ENCODE measurements at places on chromosomes 6 and 20.

DNA sequence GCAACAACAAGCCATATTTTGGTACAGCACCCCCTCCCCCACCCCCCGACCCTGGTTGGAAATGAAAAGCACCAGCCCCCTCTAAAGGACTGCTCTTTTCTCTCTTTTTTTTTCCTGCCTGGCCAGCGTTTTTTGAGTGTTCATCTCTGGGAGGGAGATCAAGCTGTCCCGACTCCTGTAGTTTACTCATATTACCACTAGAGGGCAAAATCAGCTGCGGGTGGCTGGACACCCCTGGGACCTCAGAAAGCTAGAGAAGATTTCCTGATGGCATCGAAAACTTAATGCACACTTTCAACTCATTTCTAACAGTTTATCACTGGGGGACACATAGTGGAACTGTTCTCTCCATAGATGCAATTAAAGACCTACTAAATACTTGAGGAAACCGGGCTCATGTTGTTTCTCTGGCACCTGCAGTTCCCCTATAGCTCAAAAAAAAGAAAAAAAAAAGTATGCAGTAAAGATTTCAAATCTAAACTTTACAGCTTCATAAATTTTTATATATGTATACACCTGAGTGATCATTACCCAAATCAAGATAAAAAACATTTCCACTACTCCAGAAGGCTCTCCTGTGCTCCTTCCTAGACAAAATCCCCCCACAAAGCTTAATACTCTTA lies 24.4 kb downstream of the CNBD2 start:
- DNase-seq = peak; percentile 68

DNA sequence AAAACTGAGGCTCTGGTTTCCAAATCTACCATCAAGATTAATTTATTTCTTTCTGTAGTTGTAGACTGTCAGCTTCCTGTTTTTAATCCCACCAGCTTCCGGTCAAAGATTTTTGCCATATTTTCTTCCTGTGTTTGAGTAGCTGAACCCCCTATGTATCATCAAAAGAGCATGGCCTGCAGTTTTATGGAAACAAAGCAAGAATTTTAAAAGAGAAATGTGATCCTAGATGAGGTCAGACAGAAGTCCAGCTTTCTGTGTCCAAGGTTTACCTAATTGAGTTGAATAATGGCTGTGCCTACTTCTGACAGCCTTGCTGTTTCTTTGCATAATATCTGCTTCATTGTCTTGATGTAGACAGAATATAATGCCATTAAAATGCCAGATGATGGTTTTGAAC lies 163.7 kb downstream of the CARMIL1 start:
- no peak for DNase-seq

GRCh38 chr6:8865451-8865850 lies 430.1 kb upstream of the SLC35B3 start:
- DNase-seq = no peak

GRCh38 chr6:136963259-136963658 lies 41.2 kb downstream of the SLC35D3 start:
- no peak for DNase-seq

DNA sequence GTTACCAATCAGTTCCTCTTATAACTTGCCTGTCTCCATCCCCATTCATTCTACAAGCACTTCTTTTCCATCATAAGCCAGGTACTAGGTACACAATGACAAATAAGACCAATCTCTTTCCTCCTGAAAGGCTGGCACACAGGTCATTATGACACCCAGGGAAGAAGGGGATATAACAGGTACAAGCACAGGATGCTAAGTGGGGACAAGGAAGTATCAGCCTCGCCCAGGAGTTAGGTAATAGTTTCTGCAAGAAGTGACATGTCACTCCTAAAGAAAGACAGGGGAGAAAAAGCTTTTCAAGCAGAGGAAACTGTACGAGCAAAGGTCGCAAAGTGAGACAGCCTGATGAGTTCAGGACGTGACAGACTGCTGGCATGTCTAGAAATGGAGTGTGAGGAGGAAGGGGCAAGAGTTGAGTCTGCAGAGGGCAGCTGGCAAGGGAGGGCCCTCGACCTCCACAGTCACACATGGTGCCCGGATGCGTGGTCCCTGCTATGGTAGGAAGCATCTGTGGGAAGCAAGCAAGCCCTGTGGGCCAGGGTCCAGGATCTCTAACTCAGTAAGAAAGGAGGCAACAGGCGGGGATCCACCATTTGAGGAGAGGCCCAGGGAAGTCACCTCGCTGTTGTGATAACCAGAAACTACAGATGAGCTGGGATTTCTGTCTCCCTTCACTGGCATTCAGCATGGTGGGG lies 40.4 kb downstream of the GPLD1 start:
- DNase-seq = no peak

DNA sequence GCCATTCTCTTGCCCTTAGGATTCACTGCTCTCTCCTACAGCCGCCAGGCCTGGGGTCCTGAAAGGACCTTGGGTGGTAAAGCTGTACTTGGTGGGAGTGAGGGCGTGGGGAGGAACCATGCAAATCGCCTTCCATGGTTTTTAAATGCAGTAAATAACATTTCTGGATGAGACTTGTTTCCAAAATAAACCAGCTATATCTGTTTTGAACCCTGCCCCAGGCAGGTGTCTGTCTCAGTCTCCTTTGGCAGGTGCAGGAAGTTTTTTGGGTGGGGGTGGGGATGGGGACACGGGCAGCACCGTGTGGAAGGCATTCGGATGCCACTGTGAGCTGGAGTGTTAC lies 14.3 kb downstream of the ITPA start:
- DNase-seq = no peak

DNA sequence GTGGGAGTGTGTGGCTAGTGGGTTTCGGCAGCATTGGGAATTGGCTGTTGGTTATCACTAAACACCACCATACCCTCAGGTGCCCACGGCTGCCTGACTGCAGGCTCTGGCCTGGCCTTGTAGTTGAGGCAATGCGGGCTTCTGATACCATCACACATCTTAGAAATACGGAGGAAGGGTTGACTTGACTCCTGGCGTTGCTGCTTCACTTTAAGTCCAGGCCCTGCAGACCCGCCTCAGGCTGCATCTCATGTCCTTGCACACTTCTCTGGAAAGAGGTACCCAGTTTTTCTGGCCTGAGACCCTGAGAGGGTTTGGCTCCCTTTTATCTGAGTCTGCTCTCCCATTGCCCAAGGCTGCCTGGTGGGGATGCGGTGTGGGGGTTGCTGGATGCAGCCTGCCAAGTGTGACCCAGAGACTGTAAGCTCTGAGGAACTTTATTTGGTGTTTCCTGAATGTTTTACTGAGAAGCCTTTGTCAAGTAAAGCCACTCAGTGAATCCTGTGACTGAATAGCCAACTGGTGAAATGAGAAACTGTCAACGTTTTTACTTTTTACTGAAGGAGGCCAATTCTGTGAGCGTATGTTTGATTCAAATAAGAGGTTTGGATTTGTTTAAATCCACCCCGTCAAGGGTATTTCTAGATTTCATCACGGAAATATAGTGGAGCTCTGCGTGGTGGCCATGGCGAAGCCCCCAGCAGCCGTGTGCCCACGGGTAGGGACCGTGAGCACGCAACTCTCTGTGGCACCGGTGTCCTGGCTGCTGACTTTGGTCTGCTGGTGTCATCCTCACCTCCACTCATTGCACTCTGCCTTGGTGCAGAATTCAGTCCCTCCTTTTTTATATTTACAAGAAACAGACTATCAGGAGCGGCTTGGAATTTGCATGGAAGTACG lies 160.1 kb downstream of the DTNBP1 start:
- DNase-seq = no peak

DNA sequence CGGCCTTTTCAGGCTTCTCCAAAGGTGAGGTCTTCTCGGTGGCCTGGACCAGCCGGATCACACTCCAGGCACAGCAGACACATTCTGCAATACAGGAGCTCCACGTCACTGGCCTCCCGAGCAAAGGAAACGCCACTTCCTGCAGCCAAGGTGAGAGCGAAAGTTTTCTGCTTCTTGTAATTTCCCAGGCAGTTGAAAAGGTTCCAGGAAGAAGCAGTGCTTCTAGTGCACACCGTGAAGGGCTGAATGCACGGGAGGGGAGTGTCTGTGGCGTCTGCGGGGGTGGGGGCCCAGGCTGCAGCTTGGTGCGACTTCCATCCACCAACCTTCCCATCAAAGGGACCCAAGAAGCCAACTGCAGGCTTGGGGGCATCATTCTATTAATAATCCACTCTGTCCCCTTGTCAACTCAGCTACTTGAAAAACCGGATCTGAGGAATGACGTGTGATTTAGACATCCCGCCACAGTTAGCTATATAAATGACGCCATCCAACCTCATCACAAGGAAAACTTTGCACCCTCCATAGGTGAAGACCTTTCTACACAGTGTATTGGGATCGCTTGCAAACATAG lies 61.1 kb downstream of the NFATC2 start:
- DNase-seq = no peak

DNA sequence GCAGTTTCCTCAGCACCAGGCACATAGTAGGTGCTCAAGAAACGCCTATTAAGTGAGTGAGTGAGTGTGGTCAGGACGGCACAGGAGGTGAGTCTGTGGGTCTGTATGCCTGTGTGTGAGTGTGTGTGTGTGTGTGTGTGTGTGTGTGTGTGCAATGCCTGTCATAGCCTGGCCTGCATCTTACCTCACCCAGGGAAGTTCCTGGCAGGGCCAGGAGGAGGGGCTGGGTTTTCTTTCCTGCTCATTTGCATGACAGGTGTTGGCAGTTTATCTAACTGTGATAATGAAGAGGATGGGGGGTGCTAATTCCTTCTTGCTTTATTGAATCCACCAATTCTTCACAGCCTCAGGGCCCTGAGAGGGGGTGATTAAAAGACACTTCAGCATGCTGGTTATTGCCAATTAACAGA lies 146.7 kb upstream of the MLN start:
- DNase-seq = no peak

GRCh38 chr6:45486736-45487135 lies 109.0 kb upstream of the SUPT3H start:
- no peak for DNase-seq

GRCh38 chr20:64239449-64240242 lies 15.9 kb upstream of the PCMTD2 start:
- DNase-seq = no peak

GRCh38 chr6:34360556-34360955 lies 31.9 kb downstream of the NUDT3 start:
- no peak for DNase-seq

DNA sequence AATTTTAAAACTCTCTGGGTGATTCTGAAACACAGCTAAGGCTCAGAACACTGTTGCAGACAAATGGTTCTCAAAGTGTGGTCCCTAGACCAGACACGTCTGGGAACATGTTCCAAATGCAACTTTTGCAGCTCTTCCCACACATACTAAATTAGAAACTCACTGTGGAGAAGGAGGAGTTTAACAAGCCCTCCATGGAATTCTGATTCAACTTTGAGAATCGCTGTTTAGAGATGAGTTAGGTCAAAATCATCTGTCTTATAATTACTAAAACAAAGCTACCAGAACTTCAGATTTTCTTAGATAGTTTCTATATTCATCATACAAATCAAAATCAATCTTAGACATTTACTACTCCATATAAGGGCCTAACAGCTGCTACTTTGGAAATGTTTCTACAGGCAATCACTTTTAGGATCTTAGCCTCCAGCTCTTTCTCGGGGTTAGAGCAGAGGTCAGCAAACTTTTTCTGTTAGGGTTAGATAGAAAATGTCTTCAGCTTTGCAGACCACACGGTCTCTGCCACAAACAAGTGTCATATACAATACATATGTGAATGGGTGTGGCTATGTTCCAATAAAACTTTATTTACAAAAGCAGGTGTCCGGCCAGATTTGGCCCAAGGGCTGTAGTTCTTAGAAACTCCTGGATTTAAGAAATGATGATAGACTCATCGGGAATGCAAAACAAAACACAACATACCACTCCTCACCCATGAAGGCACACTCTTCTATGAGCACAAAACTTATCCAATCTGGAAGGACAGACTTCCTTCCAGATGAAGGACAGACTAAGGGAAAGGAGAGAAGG lies 50.0 kb upstream of the ARHGAP18 start:
- DNase-seq = no peak

GRCh38 chr6:155188707-155189496 lies 74.9 kb upstream of the CLDN20 start:
- no peak for DNase-seq

DNA sequence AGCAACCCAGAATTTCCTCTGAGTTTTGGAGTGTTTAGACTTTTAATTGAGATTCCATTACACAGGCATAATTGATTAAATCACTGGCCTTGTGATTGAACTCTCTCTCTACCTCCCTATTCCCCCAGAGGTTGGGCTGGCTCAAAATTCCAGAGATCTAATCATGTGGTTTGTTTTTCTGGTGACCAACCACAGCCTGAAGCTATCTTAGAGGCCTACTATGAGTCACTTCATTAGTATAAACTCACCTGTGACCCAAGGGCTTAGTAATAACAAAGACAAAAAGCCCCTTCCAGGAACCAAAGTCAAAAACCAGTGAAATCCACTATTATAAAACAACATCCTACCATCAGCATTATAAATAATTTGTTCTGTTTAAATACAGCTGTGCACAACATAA lies 992.5 kb upstream of the CITED2 start:
- DNase-seq = no peak

DNA sequence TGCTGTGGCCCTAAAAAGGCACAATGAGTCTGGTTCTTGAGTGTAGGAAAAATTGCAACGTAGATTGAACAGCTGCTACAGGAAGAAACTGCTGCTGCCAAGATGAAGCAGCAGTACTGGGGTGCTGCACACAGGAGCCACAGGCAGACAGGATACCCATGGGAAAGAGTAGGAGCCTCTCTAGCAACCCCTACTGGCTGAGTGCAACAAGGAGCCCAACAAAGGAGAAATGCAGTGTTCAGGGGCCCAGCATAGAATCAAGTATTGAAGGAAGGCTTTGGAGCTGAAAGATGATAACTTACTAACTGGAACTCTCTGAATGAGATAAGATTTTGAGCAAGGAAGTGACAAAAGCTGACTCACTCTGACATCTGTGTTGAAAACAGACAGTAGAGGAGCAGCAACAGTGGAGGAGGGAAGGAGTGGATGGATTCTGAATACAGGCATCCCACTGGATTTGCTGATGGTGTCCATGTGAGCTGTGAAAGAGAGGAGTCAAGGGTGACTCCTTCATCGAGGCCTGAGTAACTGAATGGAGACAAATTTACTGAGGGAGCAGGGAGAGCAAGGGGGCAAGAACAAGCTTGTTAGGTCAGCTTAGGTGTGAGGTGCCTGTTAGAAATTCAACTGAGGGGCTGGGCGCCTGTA lies 534.7 kb upstream of the JARID2 start:
- DNase-seq = peak; percentile 80

- DNase-seq = no peak
Measured at GRCh38 chr6:3803627-3804468, 45.3 kb upstream of the FAM50B start.

GRCh38 chr6:89433252-89434149 lies 549 bp downstream of the ANKRD6 start:
- no peak for DNase-seq

DNA sequence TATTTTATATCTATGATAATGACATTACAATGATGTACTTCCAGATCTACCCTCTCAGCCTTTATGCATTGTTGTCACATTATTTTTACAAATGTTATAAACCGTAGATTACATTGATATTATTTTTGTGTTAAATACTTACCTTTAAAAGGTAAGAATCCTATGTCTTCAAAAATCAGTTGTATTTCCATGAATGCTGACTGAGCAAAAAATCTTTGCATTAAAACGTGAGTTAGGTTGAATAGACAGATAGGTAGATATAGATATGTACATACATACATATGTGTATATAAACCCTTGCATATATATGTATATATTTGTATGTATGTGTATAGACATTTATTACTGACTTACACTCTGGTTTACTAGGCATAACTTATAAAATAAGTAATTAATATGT lies 558.2 kb downstream of the CDH26 start:
- no peak for DNase-seq

Data from hematopoietic multipotent progenitor cell treated with erythropoietin and hydrocortisone succinate and interleukin-3 and kit ligand, for 17 days (in vitro differentiated cells).